Liver (tissue), 10 donors: ENCODE measurements at places on chromosomes 2 and 18. TPM values are rescaled to one million over a fixed set of nuclear protein-coding genes. Genes with fewer than 3 reads are reported as not detected.

Gene CNGA3
- total RNA-seq, result not detected

Gene GLB1L
- 5.2 TPM for total RNA-seq

Gene NEU2
- total RNA-seq, result not detected

Gene UGT1A5
- not detected for total RNA-seq

GRCh38 chr2:200320991-200321390, 14.5 kb downstream of the SPATS2L start:
- H3K27me3 ChIP-seq, result no peaks in the 10 kb centered on the region
- peaks cover 11% of the 10 kb centered on the region for H3K4me1 ChIP-seq
- DNase-seq, result no peak
- no peaks in the 10 kb centered on the region for H3K36me3 ChIP-seq
- no peak overlapping the region for H3K27ac ChIP-seq
